ENCODE measurements at places on chromosomes 7 and 10.

- no peak for DNase-seq
Observed at GRCh38 chr10:104138131-104138530, 16.2 kb downstream of the SFR1 start.

DNA sequence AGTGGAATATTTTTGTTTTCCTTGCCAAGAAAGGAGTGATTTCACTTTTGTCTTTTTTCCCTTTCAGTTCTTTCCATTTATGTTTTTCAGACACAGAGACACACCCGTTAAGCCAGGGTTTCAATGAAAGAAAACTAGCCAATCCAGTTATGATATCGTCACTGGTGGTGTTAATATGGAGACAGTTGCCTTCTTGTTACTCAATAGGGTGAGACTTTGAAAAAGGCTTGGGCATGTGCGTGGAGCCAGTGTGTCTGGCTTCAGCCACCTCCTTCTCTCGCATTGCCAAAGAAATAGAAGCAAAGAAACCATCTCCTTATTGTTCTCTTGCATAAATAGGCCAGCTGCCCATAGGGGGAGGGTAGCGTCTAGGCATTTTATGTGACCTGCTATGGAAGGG, 84.1 kb upstream of the DLX6 start:
- no peak for DNase-seq

GRCh38 chr7:5437987-5438386, 14.4 kb upstream of the TNRC18 start:
- DNase-seq = no peak

GRCh38 chr7:312424-312823, 22.5 kb downstream of the FOXL3 start:
- DNase-seq = no peak
